Lower leg skin (tissue), 4 donors: ENCODE measurements at places on chromosomes 3 and 15. TPM values are rescaled to one million over a fixed set of nuclear protein-coding genes. Genes with fewer than 3 reads are reported as not detected.

Gene THPO
- not detected for total RNA-seq

Gene ANKRD63
- total RNA-seq = not detected

Gene RAMAC
- 26.5 TPM for total RNA-seq

Gene IL17RB
- 1.9 TPM for total RNA-seq

Gene RTP3
- not detected for total RNA-seq

Gene TGM4
- 1.4 TPM for total RNA-seq

Gene LNP1
- 1.7 TPM for total RNA-seq

Gene MOBP
- not detected for total RNA-seq

Gene MESP2
- total RNA-seq = not detected

Gene GOLGA6A
- total RNA-seq = not detected

Gene BCL2A1
- total RNA-seq = 1.3 TPM

Gene C3orf49
- not detected for total RNA-seq

Gene MESD
- total RNA-seq = 17.8 TPM

Gene IGSF11
- 1.8 TPM for total RNA-seq

Gene ISL2
- total RNA-seq = not detected

Gene PCSK6
- total RNA-seq = 20.1 TPM

Gene SH3BP5
- 23.8 TPM for total RNA-seq

Gene PLCB2
- 1.4 TPM for total RNA-seq

Gene GPR27
- 4.5 TPM for total RNA-seq

Gene RGMA
- 9.5 TPM for total RNA-seq

Gene WWTR1
- 78.1 TPM for total RNA-seq

Gene PLA2G4D
- total RNA-seq = 31.5 TPM

Gene CILP
- 4.1 TPM for total RNA-seq

Gene ZNF774
- 2.4 TPM for total RNA-seq

Gene ANKUB1
- not detected for total RNA-seq

Gene GOLGA8G
- not detected for total RNA-seq

Gene A4GNT
- not detected for total RNA-seq

Gene FGF7
- 35.6 TPM for total RNA-seq

Gene CCR3
- 2.3 TPM for total RNA-seq

Gene GADL1
- not detected for total RNA-seq

Gene PLIN1
- 11.3 TPM for total RNA-seq

Gene B3GNT5
- total RNA-seq = 10.2 TPM

Gene GLDN
- 4.8 TPM for total RNA-seq

Gene PIGZ
- 2.3 TPM for total RNA-seq

Gene GP5
- not detected for total RNA-seq

Gene NUDT16
- total RNA-seq = 14.2 TPM

Gene SERPINI2
- total RNA-seq = not detected

Gene ANKDD1A
- 1.4 TPM for total RNA-seq

Gene ARID3B
- 6.2 TPM for total RNA-seq

Gene IL16
- 15.2 TPM for total RNA-seq

Gene BLM
- total RNA-seq = 0.42 TPM

Gene SEMA6D
- 6.7 TPM for total RNA-seq

Gene FANCD2
- total RNA-seq = 6.5 TPM

Gene ACTRT3
- total RNA-seq = 0.65 TPM

Gene AAGAB
- total RNA-seq = 11.3 TPM
